ENCODE measurements at places on chromosomes 6 and 20. TPM values are rescaled to one million over a fixed set of nuclear protein-coding genes. Genes with fewer than 3 reads are reported as not detected.
A peak's percentile ranks its signal among the peaks of the same experiment; 100 is the strongest.

DNA sequence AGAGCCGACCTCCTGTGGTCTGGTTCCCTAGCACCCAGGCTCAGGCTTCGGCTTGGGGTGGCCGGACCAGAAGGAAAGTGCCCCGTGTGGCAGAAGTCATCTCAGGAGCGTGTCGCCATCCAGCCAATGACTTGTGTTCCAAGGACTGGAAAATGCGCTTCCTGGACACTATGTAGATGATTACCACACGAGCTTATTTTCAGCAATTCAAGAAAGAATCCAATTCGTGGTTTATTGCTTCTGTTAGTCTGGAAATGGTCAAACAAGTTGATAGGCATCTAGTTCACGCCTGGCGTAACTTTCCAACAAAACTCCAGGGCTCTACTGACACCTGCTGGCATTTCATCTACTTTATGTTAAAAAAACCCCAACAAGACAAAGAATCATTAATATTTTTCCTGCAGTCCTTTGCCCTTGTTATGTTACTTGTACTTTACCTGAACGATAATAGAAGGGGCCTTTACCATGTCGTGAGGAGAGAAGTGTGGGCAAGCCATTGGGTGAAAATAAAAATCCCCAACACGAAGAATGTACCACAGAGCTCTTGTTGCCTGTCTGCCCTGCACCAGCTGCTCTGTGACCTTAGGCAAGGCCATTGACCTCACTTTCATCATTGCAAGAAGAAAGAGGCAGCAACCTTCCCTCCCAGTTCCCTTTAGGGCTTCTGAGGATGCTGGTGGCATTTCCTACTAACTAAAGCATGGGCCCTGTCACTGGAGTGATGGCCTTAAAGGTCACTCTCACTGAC, 154.7 kb upstream of the LAMP5 start:
- peak; percentile 70 for DNase-seq

GRCh38 chr20:58546756-58547622, 31.8 kb upstream of the APCDD1L start:
- no peak for DNase-seq

GRCh38 chr6:21181866-21182265, 411.7 kb upstream of the SOX4 start:
- no peak for DNase-seq

DNA sequence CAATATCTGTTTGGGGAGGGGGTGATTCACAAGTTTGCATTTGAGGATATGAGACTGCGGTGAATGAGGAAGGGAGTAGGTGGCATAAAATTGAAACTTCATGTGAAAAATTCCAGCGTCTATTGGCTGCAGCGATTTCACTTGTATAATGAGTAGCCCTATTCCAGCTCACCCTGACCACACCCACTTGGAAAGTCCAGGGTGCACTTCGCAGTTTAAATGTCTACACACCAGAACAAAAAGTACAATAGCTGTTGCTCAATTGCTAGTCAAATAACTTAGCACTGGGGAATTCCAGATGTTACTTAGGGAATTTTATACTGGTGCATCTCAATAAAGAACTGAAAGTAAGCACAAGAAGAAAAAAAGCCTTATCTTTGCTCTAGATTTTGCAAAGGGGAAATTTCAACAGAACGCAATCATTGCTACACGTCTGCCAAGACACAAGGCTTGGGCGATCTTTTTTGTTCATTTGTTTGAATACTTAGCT, 6.3 kb downstream of the TNFAIP3 start:
- DNase-seq, result peak; percentile 93

- DNase-seq, result no peak
These were observed 455.3 kb downstream of the EPM2A start for GRCh38 chr6:145279993-145280392.

DNA sequence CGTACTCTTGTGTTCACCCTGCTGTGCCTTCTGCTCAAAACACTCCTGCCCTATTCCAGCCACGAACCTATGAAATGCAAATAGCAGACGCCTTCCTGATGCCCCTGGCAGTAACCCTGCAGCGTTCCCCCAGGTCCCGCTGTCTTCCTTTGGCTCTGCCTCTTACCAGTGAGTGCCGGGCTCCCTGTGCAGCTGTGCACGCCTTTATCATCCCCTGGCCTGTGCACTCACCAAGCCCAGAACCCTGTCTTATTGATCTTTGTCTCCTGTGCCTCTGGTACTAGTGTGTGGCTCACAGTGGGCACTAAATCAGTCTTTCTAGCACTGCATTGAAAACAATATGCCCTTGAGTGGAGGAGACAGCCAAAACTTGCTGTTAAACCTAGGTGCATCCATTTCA, 19.7 kb downstream of the ZDHHC14 start:
- DNase-seq, result no peak

GRCh38 chr20:18314786-18315406, 26.6 kb downstream of the ZNF133 start:
- peak; percentile 50 for DNase-seq

GRCh38 chr20:11852189-11852588, 65.5 kb upstream of the BTBD3 start:
- DNase-seq, result no peak

DNA sequence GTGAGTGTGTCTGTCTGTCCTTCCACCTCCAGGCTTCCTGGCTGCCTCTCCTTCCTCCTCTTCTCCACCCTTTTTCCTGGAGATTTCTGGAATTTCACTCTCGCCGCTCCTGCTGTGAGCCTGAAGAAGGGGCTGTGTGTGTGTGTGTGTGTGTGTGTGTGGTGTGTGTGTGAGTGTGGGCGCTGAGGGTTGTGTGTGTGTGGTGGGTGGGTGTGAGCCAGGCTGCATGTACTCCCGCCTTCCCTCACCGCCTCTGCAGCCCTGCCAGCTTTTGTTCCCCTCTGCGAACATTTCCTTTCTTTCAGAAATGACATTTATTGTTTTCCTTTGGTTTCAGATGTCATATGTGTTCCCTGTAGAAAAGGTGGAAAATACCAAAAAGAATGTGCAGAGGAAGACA, 76.0 kb downstream of the SRC start:
- no peak for DNase-seq

- DNase-seq, result no peak
These were observed 150.7 kb downstream of the CD24 start for GRCh38 chr6:106823732-106824351.

DNA sequence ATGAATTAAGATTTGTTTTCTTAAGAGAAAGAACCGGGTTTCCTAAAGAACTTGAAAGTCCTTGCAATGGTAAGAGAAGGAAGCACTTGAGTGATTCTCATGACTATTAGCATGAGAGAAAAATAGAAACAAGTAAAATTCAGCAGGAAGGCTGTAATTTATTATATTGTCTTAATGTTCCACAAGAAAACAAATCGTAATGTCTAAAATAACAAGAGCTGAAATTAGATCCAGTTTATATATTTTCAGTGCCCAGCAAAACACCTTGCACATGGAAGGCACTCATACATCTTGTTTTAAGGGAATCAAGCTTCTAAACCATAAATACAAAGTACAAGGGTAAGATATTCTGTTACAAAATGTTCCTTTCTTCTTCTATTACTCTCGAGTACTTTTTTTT, 229.4 kb upstream of the PLN start:
- no peak for DNase-seq

GRCh38 chr20:2114127-2114959, 12.7 kb downstream of the STK35 start:
- no peak for DNase-seq

DNA sequence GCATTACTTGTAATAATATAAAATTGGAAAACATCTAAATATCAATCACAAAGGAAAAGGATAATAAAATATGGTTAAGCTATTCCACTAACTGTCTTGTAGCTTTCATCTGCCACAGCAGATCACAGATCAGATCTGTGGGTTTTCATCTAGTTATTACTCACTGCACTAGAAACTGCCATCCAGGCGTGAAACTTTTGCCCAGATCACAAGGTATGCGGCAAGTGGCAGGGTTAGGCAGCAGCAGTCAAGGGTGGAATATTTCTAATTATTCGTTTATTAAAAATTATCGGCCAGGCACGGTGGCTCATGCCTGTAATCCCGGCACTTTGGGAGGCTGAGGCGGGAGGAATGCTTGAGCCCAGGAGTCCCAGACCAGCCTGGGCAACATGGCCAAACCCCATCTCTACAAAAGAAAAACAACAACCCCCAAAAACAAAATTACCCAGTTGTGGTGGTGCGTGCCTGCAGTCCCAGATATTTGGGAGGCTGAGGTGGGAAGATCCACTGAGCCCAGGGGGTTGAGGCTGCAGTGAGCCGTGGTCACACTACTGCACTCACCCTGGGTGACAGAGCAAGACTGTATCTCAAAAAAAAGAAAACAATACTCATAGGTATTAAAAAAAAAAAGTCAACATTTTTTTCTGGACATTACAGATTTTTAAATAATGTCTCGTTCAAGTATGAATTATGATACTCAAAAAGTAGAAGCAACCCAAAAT, 32.1 kb downstream of the BEND3 start:
- peak; percentile 24 for DNase-seq

GRCh38 chr6:63597141-63598048, 25.1 kb downstream of the LOC128125822 start:
- no peak for DNase-seq

GRCh38 chr6:34130862-34131261, 15.0 kb downstream of the GRM4 start:
- no peak for DNase-seq

- DNase-seq, result no peak
These were observed 47.0 kb upstream of the DST start for GRCh38 chr6:56689663-56690062.

GRCh38 chr6:112087916-112088315, 525 bp downstream of the FAM229B start:
- DNase-seq, result no peak

GRCh38 chr6:90100059-90100665, 196.5 kb downstream of the BACH2 start:
- DNase-seq, result no peak

DNA sequence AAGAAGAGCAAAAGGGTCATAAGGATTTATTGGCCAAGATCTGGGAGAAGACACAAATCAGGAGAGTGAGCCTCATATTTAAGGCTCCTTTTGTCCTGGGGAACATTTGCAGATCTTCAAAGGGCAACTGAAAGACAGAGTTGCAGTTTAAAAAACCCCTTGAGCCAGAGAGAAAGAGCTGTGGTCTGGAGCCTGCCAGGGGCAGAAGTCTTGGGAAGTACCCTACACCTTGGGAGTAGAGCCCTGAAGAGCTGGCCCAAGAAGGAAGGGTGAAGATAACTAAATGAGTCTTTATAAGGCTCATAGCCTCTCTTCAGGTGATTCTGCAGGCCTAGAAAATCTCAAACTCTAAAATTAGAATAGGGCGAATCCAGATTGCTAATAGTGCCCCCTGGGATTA, 40.0 kb upstream of the ERVFRD-1 start:
- no peak for DNase-seq

DNA sequence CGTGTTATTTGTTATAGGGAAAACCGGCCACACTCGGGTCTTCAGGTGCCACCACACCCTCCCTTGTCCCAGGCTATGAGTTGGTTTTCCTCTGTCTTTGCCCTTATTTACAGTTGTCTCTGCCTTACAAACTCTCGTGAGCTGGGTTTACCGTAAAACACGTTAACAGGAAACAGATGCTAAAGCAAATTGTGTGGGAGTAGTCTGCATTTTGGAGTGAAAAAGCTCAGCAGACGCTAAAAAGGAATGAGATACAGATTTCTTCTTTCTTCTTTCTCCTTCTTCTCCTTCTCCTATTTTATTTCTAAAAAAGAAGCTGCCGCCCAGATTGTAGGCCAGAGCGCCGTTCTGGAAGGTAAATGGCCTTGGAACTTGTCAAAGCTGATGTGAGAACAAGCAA, 51.9 kb downstream of the APCDD1L start:
- DNase-seq, result no peak

GRCh38 chr20:25195962-25196785, 662 bp downstream of the ENTPD6 start:
- no peak for DNase-seq

GRCh38 chr6:273551-274058, 18.7 kb upstream of the DUSP22 start:
- DNase-seq, result no peak

- DNase-seq, result no peak
These were observed 117.3 kb downstream of the MAP3K4 start for GRCh38 chr6:161108916-161109315.

- DNase-seq, result no peak
These were observed 201.9 kb downstream of the PLCB4 start for GRCh38 chr20:9270831-9271230.

- no peak for DNase-seq
These were observed 121.3 kb downstream of the TRMT11 start for GRCh38 chr6:126107475-126108166.

GRCh38 chr6:160077526-160077925, 44.1 kb upstream of the SLC22A1 start:
- no peak for DNase-seq

DNA sequence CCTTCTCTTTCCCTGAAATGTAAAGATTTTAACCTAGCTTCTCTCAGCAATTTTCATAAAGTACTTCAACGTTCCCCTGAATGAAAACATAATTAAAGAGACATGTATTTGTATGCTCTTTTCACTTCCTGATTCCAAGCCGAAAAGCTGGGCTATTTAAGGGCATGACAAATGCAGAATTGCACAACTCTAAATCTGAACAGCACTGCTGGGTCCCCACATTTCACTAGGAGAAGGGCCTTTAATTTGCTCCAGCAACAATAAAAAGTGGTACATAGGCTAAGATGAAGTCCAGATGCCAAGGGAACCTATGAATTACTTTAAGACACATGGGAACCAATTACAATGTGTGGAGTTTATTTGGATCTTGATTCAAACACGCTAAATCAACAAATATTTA, 42.0 kb downstream of the IRAK1BP1 start:
- DNase-seq, result no peak

The ELOVL4 gene
- total RNA-seq, result 2.2 TPM

The MAFB gene
- 18.6 TPM for total RNA-seq

The HSP90AB1 gene
- total RNA-seq, result 569 TPM

The BANF2 gene
- total RNA-seq, result not detected

The FAM8A1 gene
- total RNA-seq, result 47.9 TPM

The RPS6KA2 gene
- 30.3 TPM for total RNA-seq

The ZC2HC1B gene
- not detected for total RNA-seq

The DZANK1 gene
- total RNA-seq, result 1.2 TPM

The EYS gene
- total RNA-seq, result not detected

The TNXB gene
- 115 TPM for total RNA-seq

The PACRG gene
- 2.5 TPM for total RNA-seq

The CFAP61 gene
- total RNA-seq, result 2.0 TPM

The OTOR gene
- not detected for total RNA-seq

The SLC17A1 gene
- not detected for total RNA-seq

All from sigmoid colon (tissue), 7 donors.